ENCODE measurements at places on chromosomes 6 and 20. TPM values are rescaled to one million over a fixed set of nuclear protein-coding genes. Genes with fewer than 3 reads are reported as not detected.

The GUCA1A gene
- 1.4 TPM for total RNA-seq

The TMEM239 gene
- not detected for total RNA-seq

The SNAP25 gene
- total RNA-seq = 1.4 TPM

The ROMO1 gene
- total RNA-seq = 523 TPM

The OPRL1 gene
- total RNA-seq = 0.36 TPM

The PAK5 gene
- total RNA-seq = not detected

Measured in epithelial cell of proximal tubule (primary cell).